ENCODE measurements at places on chromosomes 6 and 20. TPM values are rescaled to one million over a fixed set of nuclear protein-coding genes. Genes with fewer than 3 reads are reported as not detected.

- H3K36me3 ChIP-seq, result no peaks in the 10 kb centered on the region
- peaks cover 2% of the 10 kb centered on the region for H3K27me3 ChIP-seq
- no peak overlapping the region for H3K27ac ChIP-seq
- no peak for DNase-seq
Measured at GRCh38 chr6:168047841-168048723, 30.9 kb downstream of the FRMD1 start.

DNA sequence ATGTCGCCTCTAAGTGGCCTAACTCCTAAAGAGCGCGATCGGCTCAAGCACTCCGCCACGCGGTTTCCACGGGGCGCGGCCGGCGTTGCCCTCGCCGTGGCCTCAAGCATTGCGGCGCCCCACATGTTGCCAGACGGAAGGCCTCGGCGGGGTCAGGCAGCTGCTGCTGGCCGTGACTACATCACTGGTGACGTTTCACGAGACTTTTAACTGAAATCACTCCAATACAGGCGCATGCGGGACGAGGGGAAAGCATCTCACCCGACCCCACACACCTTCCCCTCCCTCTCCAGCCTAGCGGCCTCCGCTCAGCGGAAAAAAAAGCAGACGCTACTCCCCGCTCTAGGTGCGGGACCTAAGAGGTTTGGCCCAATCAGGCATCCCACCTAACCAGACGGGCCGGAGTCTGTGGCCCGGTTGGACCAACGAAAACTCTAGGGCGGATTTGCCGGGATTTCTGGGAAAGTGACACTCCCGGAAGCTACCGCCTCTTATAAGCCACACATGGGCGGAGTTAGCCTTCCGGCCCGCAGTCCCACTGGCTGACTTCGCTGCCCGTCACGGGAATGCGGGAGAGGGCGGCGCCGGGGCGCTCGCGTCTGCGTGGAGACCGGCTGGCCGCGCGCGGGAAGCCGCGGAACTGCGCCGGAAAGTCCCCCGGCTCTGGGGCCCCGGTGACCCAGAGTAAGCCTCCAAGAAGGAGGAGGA is at the start of gene NXT1:
NXT1 (plus strand) TSS at position 596 of the 708 bp plus-strand sequence. CDS start 3,251 bp downstream, outside the sequence.
- DNase-seq, result peak; percentile 99
- peak within 1 kb of the TSS; percentile 100 for H3K27ac ChIP-seq
- peaks cover 4% of the 10 kb centered on the region for H3K36me3 ChIP-seq
- H3K27me3 ChIP-seq, result peaks cover 3% of the 10 kb centered on the region
- H3K4me1 ChIP-seq, result peaks cover 29% of the 10 kb centered on the region
- H3K4me3 ChIP-seq, result peak within 1 kb of the TSS; percentile 90

DNA sequence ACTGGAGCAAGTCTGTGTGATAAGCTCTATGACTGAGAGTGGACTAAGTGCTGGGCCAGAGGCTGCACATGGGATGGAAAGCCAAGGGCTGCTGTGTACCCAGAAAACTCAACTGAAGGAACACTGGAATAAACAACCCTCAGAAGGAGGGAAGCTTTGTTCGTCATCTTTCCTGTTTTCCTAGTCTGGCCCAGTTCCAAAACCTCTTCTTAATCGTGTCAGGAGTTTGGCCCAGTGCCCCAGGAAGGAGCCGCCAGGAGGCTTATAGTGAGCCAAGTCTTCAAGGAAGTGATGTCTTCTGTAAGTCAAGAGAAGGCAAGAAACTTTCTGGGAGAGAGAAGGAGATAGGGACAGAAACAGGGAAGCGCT is 23.3 kb upstream of the TOP1 start:
- peaks cover 3% of the 10 kb centered on the region for H3K27me3 ChIP-seq
- peak; percentile 90 for DNase-seq
- peak overlapping the region; percentile 100 for H3K27ac ChIP-seq
- H3K36me3 ChIP-seq, result peaks cover 14% of the 10 kb centered on the region
- H3K4me3 ChIP-seq, result peak overlapping the region; percentile 86
- peaks cover 73% of the 10 kb centered on the region for H3K4me1 ChIP-seq

DNA sequence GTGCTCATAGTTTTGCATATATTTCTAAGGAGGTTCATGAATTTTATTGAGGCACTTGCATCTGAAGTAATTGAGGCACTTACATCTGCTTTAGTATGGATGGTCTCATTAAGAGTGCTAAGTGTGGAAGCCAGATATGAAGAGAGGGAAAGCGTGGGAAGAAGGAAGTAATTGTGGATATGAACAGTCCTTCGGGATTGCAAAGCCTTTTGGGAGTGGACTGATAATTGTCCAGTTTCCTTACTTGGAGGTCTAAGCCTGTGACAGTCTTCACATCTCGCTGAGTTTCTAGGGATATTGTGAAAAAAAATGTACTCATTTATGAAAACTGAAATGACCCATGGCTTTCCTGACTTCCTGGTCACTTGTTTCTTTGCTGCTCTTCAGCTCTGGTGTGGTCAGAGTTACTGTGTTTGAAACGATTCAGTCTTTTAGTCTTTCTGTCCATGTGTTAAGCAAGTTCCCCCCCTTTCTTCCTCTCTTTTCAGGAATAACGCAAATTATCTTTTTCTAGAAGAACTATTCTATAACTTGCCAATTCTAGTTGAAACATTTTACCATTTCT is 137.3 kb downstream of the ZFAND3 start:
- H3K27ac ChIP-seq, result no peak overlapping the region
- peaks cover 6% of the 10 kb centered on the region for H3K36me3 ChIP-seq
- H3K4me3 ChIP-seq, result no peak overlapping the region
- DNase-seq, result no peak
- no peaks in the 10 kb centered on the region for H3K27me3 ChIP-seq

DNA sequence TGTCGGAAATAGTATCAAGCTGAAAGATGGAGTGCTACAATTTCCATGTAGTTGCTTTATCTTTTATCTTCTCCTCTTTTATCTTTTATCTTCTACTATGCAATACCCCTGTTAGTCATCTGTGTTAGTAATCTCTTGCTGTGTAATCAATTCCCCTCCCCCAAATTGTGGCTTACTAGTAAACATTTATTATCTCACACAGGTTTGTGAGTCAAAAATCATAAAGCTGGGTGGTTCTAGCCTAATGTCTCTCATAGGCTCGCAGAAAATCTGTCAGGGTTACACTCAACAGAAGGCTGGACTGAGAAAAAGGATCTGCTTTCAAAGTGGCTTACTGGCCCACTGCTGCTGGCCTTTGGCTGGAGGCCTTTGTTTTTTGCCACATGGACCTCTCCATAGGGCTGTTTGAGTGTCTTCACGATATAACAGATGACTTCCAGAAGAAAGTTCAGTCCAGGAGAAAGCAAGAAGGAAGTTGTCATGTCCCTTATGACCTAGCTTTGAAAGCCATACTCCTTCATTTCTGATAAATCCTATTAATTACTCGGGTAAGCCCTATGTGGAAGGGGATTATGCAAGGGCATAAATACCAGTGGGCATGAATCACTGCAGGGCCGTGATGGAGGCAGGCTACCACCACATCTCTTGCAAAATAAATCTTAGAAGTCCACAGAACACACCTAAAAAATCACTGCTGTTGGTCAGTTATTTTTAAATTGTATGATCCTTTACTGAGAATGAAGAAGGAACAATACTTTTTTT is 24.5 kb upstream of the PTCHD4 start:
- peak overlapping the region; percentile 13 for H3K4me3 ChIP-seq
- peak; percentile 0 for DNase-seq
- peaks cover 17% of the 10 kb centered on the region for H3K4me1 ChIP-seq
- H3K27me3 ChIP-seq, result no peaks in the 10 kb centered on the region

Gene CPXM1
- total RNA-seq, result not detected

Gene PLEKHG1
- total RNA-seq, result not detected

DNA sequence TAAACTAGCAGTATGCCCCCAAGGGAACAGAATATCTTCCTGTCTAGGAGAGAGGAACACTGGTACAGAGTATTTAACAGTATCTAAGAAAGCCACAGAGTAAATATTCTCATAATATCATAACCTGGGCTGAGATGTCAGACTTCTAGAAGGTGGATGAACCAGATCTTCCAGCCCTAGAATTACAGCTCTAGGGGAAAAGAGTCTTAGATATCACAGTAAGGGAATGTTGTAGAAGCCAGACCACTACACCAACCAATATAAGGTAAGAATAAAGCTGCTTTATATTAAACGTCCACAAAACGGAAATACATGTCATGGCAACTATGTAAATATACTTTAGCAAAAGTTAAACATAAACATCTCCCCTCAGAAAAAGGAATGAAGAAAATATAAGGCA is 12.4 kb downstream of the SERINC1 start:
- no peak overlapping the region for H3K4me3 ChIP-seq
- no peak for DNase-seq
- H3K27ac ChIP-seq, result peak overlapping the region; percentile 15
- no peaks in the 10 kb centered on the region for H3K27me3 ChIP-seq

DNA sequence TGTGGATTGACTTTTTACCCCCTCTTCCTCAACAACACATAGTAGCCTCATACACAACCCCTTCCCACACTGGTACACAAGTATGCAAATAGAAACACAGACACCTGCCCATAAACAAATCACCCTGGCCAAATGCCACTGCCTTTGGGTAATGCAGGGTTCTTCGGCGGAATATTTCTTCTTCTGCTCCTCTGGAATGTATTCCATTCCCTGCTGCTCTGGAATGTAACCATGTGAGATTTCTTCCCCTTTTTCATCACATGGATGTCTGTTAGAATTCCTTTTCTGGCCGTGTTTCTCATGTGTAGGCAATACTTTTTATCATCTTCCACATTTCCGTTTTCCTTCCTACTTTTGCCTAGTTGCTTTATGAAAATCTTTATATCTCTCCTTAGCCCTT is 76.1 kb upstream of the TPD52L1 start:
- peaks cover 2% of the 10 kb centered on the region for H3K27me3 ChIP-seq
- peaks cover 23% of the 10 kb centered on the region for H3K36me3 ChIP-seq
- H3K4me1 ChIP-seq, result no peaks in the 10 kb centered on the region
- no peak overlapping the region for H3K4me3 ChIP-seq
- no peak for DNase-seq
- no peak overlapping the region for H3K27ac ChIP-seq

- DNase-seq, result no peak
- no peak overlapping the region for H3K27ac ChIP-seq
- H3K4me3 ChIP-seq, result no peak overlapping the region
- H3K4me1 ChIP-seq, result no peaks in the 10 kb centered on the region
- H3K27me3 ChIP-seq, result no peaks in the 10 kb centered on the region
- no peaks in the 10 kb centered on the region for H3K36me3 ChIP-seq
Measured at GRCh38 chr20:7798176-7798575, 142.1 kb downstream of the HAO1 start.

- peaks cover 6% of the 10 kb centered on the region for H3K36me3 ChIP-seq
- H3K27ac ChIP-seq, result no peak overlapping the region
- DNase-seq, result no peak
- H3K4me3 ChIP-seq, result no peak overlapping the region
Measured at GRCh38 chr6:135665935-135666334, 168.4 kb upstream of the AHI1 start.

DNA sequence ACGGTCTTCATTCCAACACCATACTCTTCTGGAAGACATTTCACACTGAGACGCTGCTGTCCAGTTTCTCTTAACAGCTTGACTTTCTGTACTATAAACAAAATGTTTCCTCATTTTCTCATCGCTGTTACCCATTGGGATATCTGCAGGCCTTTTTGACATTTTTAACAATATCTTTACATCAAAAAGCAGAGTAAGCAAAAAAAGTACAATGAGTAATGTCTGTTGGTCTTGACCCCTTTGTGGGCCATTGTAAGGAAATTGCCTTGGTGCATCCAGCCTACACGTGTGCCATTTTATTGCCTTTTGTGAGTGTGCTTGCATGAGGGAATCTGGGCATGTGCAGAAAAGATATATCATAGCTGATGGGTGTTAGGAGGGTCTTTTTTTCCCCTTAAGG is 129.1 kb upstream of the MANEA start:
- H3K27me3 ChIP-seq, result no peaks in the 10 kb centered on the region
- no peaks in the 10 kb centered on the region for H3K36me3 ChIP-seq
- H3K4me1 ChIP-seq, result no peaks in the 10 kb centered on the region
- no peak overlapping the region for H3K4me3 ChIP-seq

GRCh38 chr6:114055349-114055748 is 84.4 kb upstream of the HDAC2 start:
- H3K36me3 ChIP-seq, result no peaks in the 10 kb centered on the region
- H3K4me3 ChIP-seq, result no peak overlapping the region
- no peak overlapping the region for H3K27ac ChIP-seq
- DNase-seq, result no peak

DNA sequence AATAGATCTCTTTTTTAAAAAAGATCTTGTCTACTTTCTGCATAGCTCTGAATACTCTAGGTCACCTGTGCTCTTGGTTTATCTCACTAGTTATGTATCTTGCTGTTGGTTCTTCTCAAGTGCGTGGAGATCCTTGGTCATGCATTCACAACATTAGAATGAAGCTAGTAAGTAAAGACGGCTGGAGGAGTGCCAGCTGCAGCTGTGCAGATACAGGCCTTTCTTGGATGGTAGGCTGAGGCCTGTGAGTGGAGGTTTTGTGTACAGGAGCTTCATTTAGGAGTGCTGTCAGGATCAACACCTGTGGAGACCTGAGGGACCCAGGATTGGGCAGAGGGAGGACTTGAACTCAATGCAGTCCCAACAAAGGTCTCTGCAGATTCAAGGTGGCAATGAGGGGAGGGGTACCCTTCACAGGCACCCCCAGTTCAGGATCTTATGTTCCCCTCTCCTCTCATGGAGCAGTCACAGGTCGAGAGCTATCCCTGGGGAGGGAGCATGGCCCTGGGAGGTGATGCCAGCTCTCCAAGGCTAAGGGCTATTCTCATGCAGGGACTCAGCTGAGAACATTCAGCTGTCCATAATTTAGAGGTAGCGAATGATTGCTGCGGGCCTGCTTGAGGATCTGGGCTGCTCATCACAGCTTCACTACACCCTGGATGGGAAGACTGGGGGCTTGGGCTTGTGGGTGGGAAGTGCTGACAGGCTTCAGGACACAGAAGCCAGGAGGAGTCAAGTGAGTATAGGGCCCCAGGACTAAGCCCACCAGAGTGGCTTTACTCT is 98.9 kb upstream of the ENPP5 start:
- no peak for DNase-seq
- no peak overlapping the region for H3K4me3 ChIP-seq
- H3K27ac ChIP-seq, result no peak overlapping the region
- no peaks in the 10 kb centered on the region for H3K27me3 ChIP-seq
- H3K4me1 ChIP-seq, result no peaks in the 10 kb centered on the region

Gene MYCT1
- 1.7 TPM for total RNA-seq

GRCh38 chr6:36347621-36348020 is 10.9 kb upstream of the BNIP5 start:
- H3K4me1 ChIP-seq, result peaks cover 20% of the 10 kb centered on the region
- H3K27ac ChIP-seq, result no peak overlapping the region
- no peak overlapping the region for H3K4me3 ChIP-seq
- H3K27me3 ChIP-seq, result no peaks in the 10 kb centered on the region
- 0 out of 2 replicates have a peak, but pooled peaks cover under 1% of the 10 kb centered on the region for H3K36me3 ChIP-seq

GRCh38 chr20:50540620-50541605 is 30.7 kb downstream of the PTPN1 start:
- peak overlapping the region; percentile 71 for H3K4me3 ChIP-seq
- peaks cover 75% of the 10 kb centered on the region for H3K4me1 ChIP-seq
- peak overlapping the region; percentile 86 for H3K27ac ChIP-seq
- no peaks in the 10 kb centered on the region for H3K27me3 ChIP-seq
- DNase-seq, result peak; percentile 86
